CD4-positive, alpha-beta T cell (primary cell): ENCODE measurements at places on chromosomes 1 and 21. TPM values are rescaled to one million over a fixed set of nuclear protein-coding genes. Genes with fewer than 3 reads are reported as not detected.

The HUNK gene
- total RNA-seq, result not detected

- DNase-seq, result no peak
- no peak overlapping the region for H3K27ac ChIP-seq
- H3K4me1 ChIP-seq, result peaks cover 3% of the 10 kb centered on the region
- H3K36me3 ChIP-seq, result no peaks in the 10 kb centered on the region
- H3K27me3 ChIP-seq, result no peaks in the 10 kb centered on the region
Measured at GRCh38 chr1:198105185-198105584, 51.6 kb upstream of the NEK7 start.

DNA sequence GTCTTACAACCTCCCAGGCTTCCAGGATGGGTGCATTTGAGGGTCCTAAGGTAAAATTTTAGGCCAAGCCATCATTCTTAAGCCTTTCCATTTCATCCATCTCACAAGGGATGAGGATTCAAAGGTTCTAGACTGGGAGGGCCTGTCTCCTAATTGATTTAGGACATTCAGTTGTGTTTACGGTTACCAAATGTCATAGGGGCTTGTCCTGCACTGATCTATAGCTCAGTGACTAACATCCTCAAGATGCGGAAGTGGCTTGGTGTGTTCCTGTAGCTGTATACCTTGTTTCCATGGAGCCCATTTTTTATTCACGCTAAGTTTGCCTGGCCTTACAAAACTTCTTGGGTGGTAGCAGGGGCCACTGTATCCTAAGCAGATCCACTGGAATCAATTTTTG, 52.8 kb downstream of the DUSP10 start:
- no peaks in the 10 kb centered on the region for H3K27me3 ChIP-seq
- peaks cover 2% of the 10 kb centered on the region for H3K4me1 ChIP-seq

- peaks cover 28% of the 10 kb centered on the region for H3K4me1 ChIP-seq
- H3K27ac ChIP-seq, result no peak overlapping the region
- no peaks in the 10 kb centered on the region for H3K27me3 ChIP-seq
- H3K36me3 ChIP-seq, result peaks cover 8% of the 10 kb centered on the region
- DNase-seq, result no peak
- H3K4me3 ChIP-seq, result no peak overlapping the region
Measured at GRCh38 chr1:150389650-150390049, 25.7 kb downstream of the RPRD2 start.

DNA sequence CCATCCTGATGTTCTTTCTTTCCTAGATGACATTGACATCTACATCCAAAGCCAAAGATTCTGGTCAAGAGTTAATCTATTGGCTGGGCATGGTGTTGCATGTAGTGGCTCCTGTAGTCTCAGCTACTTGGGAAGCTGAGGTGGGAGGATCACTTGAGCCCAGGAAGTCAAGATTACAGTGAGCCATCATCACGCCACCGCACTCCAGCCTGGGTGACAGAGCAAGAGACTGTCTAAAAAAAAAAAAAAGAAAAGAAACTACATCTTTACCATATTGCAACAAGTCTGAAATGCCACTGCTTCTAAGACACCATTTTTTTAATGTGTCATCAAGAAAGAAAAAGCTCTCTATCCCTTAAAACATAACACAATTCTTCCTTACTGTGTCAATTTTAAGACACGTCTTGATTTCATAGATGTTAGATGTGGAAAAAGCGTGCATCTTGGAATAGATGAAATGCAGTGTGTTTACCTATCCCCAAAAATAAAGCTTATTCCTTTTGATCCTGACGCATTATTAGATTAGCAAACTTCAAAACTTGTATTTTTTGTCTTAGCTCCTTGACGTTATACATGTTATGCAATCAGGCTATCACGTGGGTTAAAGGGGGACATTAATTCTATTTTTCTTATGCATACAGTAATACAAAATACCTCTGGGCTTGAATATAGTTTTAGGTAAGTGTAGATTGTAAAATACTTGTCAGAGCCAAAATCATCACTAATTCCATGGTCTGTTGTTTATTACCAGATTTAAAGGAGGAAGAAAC, 46.3 kb downstream of the ELAPOR1 start:
- H3K36me3 ChIP-seq, result peaks cover 10% of the 10 kb centered on the region
- H3K27me3 ChIP-seq, result no peaks in the 10 kb centered on the region
- peaks cover 16% of the 10 kb centered on the region for H3K4me1 ChIP-seq

DNA sequence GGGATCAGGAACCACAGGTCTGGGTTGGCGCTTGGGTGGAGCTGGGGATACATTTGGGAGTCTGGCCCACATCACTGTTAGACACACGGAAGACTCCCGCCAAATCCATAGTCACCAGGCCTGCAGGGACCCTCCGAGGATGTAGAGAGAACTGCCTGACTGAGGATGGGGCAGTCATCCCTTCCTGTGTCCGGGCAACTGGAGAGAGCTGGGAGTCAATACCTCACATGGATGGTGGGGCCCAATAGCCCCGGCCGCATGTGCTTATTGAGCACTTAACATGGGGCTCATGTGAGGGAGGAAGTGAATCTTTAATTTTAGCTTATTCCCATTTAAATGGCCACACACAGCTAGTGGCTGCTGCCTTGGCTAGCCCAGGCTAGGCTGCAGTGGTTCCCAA, 124.5 kb downstream of the TLR5 start:
- H3K4me1 ChIP-seq, result no peaks in the 10 kb centered on the region
- H3K27ac ChIP-seq, result no peak overlapping the region
- no peak for DNase-seq
- H3K36me3 ChIP-seq, result no peaks in the 10 kb centered on the region

DNA sequence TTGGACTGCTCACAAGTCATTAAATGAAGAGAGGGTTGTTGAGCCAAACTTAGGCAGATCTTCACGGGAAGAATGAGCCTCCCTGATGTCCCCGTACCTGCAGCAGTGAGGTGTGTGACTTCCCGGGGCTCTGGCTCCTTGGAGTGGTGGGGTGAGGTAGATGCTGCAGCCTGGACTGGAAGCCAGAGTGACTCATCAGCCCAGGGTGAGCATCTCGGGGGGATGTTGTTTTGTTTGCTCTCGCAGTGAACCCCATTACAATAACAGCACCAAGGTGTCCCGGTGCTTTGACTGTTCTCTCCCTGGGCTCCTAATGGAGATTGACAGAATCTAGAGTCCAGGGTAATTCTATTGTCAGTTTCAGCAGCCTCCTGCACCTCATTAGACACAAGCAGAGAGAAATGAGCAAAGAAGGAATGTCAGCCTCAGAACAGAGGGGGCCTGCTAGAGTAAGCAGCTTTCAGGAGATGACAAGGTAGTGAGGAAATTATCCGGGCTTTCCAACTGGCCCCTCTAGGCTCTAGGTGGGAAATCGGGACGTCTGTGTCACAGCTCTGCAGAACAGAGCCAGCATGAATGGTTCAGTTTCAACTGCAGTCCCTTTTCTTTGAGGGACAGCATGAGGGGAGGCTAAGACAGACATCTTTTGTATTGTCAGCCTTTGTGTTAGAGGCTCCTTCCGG, 36.0 kb upstream of the LRRN2 start:
- H3K4me3 ChIP-seq, result no peak overlapping the region
- H3K4me1 ChIP-seq, result no peaks in the 10 kb centered on the region
- H3K27me3 ChIP-seq, result no peaks in the 10 kb centered on the region
- no peak overlapping the region for H3K27ac ChIP-seq
- no peaks in the 10 kb centered on the region for H3K36me3 ChIP-seq
- DNase-seq, result no peak

The WNT3A gene
- 0.08 TPM for total RNA-seq

GRCh38 chr1:107394301-107394700, 253.5 kb downstream of the NTNG1 start:
- no peaks in the 10 kb centered on the region for H3K27me3 ChIP-seq
- no peaks in the 10 kb centered on the region for H3K36me3 ChIP-seq
- no peaks in the 10 kb centered on the region for H3K4me1 ChIP-seq
- no peak overlapping the region for H3K4me3 ChIP-seq
- H3K27ac ChIP-seq, result no peak overlapping the region
- DNase-seq, result no peak

- H3K27me3 ChIP-seq, result no peaks in the 10 kb centered on the region
- DNase-seq, result no peak
- H3K27ac ChIP-seq, result no peak overlapping the region
- no peaks in the 10 kb centered on the region for H3K36me3 ChIP-seq
Measured at GRCh38 chr21:32947736-32948135, 78.0 kb upstream of the OLIG2 start.

The TTC39A gene
- not detected for total RNA-seq

DNA sequence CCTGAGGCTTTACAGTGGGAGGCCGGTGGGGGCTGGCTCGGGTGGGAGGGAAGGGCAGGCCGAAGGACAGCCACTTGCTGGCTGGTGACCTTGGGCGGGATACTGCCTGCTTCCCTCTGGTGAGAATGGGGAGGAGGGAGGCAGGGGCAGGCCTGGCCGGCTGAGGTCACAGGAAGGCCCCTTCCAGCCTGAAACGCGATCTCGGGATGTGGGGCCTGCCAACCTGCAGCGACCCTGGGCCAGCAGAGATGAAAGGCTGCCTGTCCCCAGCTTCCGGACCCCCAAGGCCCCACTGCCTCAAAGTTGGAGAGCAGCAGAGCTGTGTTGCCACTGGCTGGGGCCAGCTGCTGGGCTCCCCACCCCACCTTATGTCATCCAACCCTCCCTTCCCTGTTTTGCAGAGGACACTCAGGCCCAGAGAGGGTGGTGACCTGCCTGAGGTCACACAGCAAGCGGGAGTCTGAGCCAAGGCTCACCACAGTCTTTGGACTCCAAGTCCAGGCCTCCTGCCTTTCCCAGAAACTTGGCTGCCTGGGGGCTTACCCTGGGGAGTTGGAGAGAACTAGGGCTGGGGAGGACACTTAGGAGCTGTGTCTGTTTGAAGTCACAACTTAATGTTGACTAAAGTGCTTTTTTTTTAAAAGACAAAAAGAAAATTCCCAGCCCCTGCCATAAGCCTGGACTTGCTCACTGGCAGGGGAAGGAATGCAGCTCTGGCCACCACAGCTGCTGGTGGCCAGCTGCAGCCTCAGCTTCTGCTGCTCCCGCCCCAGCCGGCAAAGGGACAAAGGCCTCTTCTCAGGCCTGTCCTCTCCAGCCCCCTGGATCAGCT, 14.8 kb upstream of the WASF2 start:
- no peaks in the 10 kb centered on the region for H3K27me3 ChIP-seq
- no peak for DNase-seq
- no peaks in the 10 kb centered on the region for H3K36me3 ChIP-seq
- H3K4me1 ChIP-seq, result no peaks in the 10 kb centered on the region

The HSF2BP gene
- total RNA-seq, result 0.59 TPM

The SLC45A3 gene
- 0.11 TPM for total RNA-seq

GRCh38 chr1:77406661-77407060, 124.8 kb downstream of the AK5 start:
- no peaks in the 10 kb centered on the region for H3K36me3 ChIP-seq
- no peak for DNase-seq
- H3K27ac ChIP-seq, result no peak overlapping the region
- H3K27me3 ChIP-seq, result no peaks in the 10 kb centered on the region
- H3K4me1 ChIP-seq, result no peaks in the 10 kb centered on the region
- no peak overlapping the region for H3K4me3 ChIP-seq

DNA sequence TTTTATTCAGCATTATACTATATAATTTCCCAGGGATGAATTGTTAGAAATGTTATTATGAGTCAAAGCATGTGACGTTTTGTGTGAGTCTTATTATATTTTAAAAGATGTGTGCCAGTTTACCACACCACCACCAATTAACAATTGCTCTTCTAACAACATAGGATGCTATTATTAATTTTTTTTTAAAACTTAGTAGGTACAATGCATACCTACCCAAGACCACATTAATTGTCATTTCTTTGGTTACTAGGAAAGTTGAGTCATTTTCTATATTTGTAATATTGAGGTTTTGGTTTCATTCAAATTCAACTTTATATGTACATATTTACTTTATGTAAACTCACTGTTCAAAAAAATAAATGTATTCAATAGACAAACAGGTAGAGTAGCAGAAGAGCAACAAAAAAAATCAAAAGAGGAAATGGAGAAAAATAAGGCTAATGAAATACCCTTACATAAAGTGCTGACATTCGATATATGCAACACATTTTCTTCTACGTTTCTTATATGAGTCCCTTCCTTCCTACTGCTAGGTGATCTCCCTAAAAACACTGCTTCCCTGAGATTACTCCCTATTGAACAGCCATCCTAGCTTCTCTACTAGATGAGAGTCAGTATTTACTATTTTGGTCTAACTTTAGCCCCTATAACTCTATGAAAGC, 9.6 kb downstream of the GCLM start:
- H3K4me1 ChIP-seq, result peaks cover 2% of the 10 kb centered on the region
- H3K27ac ChIP-seq, result no peak overlapping the region
- H3K36me3 ChIP-seq, result peaks cover 36% of the 10 kb centered on the region
- H3K27me3 ChIP-seq, result no peaks in the 10 kb centered on the region
- no peak overlapping the region for H3K4me3 ChIP-seq

The SPRR2A gene
- not detected for total RNA-seq

DNA sequence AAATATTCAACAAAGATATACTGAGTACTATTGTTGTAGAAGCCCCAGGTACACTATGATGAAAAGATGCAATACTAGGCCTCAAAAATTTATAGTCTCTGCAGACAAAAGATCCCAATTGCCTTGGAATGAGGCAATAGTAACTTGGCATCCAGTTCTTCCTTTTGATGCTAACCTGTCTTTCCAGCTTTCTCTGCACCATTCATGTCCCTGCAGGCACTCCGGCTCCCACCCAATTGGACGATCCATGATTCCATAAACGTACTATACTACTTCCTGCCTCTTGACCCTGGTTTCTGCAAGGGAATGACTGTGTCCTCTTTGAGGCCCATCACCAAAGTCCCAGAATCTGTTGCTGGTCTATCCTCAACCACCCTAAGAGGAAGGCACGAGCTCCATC, 8.0 kb upstream of the TAGLN2 start:
- H3K36me3 ChIP-seq, result no peaks in the 10 kb centered on the region
- H3K27me3 ChIP-seq, result no peaks in the 10 kb centered on the region
- H3K4me3 ChIP-seq, result no peak overlapping the region

The MAN1C1 gene
- total RNA-seq, result 44.4 TPM

- H3K4me3 ChIP-seq, result no peak overlapping the region
- no peaks in the 10 kb centered on the region for H3K27me3 ChIP-seq
- H3K36me3 ChIP-seq, result no peaks in the 10 kb centered on the region
- no peak for DNase-seq
Measured at GRCh38 chr1:94654919-94655318, 113.4 kb upstream of the F3 start.

DNA sequence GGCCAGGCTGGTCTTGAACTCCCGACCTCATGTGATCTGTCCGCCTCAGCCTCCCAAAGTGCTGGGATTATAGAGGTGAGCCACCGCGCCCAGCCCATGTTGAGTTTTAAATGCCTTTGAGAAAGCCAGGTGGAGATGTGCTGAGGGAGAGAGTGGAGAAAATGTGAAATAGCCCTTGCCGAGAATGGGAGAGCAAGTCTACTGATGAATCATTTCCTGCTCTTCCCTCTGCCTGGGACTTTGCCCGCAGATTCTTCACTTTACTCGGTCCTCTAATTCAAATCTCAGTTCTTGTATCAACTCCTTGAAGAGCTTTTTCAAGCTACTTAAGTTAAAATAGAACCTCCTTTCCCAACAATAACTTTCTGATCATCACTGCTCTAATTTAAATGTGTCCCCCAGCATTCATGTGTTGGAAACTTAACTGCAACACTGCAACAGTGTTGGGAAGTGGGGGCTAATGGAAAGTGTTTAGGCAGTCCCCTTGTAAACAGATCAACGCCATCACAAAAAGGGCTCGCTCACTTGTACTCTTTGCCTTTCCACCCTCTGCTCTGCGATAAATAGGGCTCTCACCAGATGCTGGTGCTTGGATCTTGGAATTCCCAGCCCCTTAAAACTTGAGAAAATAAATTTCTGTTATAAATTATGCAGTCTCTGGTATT, 27.8 kb downstream of the OSBPL9 start:
- no peaks in the 10 kb centered on the region for H3K4me1 ChIP-seq
- no peaks in the 10 kb centered on the region for H3K27me3 ChIP-seq
- DNase-seq, result no peak
- no peaks in the 10 kb centered on the region for H3K36me3 ChIP-seq
- no peak overlapping the region for H3K4me3 ChIP-seq
- H3K27ac ChIP-seq, result no peak overlapping the region

The DNALI1 gene
- not detected for total RNA-seq
